Activated CD4-positive, alpha-beta memory T cell treated with anti-CD3 and anti-CD28 coated beads, Interleukin-2, amount 10 ng/mL, durations not matched to agents 7 days and 5 days (primary cell): ENCODE measurements at places on chromosomes 1 and 21. TPM values are rescaled to one million over a fixed set of nuclear protein-coding genes. Genes with fewer than 3 reads are reported as not detected.

- DNase-seq: no peak
Measured at GRCh38 chr1:37171691-37172090, 137.4 kb upstream of the GRIK3 start.

DNA sequence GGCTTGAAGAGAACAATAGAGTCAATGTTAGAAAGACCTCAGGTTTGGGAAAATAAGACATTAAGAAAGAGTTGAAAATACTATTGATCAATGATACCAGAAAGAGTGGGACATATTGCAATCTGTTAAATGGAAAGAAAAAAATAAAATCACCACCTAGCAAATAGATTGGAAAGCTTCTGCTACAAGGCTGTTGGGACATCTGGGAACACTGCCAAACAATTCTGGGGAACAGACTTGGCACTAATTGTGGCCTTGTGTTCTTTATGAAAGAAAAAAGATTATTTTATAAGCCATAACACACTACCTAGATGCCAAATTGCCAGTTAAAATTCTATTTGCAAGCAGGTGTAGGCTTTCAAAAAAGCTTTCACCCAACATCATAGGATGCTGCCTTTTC, 137.8 kb downstream of the TSEN15 start:
- no peak for DNase-seq

GRCh38 chr21:32641710-32642698, 29.8 kb upstream of the CFAP298 start:
- no peak for DNase-seq

The AADACL4 gene
- total RNA-seq: not detected

The STX12 gene
- total RNA-seq: 33.1 TPM

The RAP1GAP gene
- 0.15 TPM for total RNA-seq
